ENCODE measurements at places on chromosomes 5 and 9. TPM values are rescaled to one million over a fixed set of nuclear protein-coding genes. Genes with fewer than 3 reads are reported as not detected.

DNA sequence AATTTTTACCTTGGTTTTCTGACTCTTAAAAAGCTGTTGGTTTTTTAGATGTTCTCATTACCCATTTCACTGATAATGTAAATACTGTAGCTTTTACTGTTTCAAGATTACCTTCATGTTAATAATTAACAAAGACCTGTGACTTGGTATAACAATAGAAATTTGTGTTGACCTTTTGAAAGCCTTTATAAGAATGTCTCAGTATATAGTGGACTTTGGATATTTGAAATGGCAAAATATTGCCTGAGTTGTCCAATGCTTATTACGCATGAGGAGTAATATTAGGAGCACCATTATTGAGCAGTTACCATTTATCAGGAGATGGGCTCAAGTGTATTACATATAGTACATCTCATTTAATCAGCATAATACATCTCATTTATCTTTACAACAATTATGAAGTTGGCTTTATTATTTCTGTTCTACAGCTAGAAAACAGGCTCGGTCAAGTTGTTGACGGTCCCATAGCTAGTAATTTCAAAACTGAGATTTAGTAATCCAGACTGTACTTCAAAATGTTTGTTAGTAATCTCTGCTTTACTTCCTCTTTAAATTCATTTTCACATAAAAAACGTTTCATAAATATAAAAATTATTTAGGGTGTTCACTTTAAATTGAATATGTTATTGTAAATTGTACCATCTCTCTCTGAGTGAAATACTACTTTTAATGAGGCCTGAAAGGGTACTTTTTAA is 50.7 kb upstream of the FKTN start:
- no peaks in the 10 kb centered on the region for H3K36me3 ChIP-seq
- no peaks in the 10 kb centered on the region for H3K4me1 ChIP-seq
- H3K4me3 ChIP-seq: no peak overlapping the region
- no peak overlapping the region for H3K27ac ChIP-seq
- DNase-seq: no peak
- H3K27me3 ChIP-seq: no peaks in the 10 kb centered on the region

- H3K4me3 ChIP-seq: no peak overlapping the region
- H3K27me3 ChIP-seq: no peaks in the 10 kb centered on the region
- DNase-seq: no peak
- no peaks in the 10 kb centered on the region for H3K4me1 ChIP-seq
- no peak overlapping the region for H3K27ac ChIP-seq
Observed at GRCh38 chr5:107592515-107592914, 78.2 kb downstream of the EFNA5 start.

DNA sequence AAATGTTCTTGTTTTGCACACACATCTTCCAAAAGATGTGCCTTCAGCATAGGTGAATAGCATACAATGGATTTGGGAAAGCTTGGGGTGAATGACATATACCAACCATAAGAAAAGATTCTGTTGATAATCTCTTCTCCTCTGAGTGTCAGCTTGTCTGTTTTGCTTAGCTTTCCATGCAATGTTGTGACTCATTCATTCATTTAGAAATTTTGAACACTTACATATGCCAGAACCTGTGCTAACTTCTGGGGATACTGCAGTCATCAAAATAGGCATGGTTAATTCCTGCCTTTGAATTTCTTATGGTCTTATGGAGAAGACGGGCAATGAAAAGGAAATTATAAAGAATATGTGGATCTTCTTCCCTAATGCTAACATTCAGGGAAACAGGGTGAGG is 14.1 kb downstream of the ADRB2 start:
- DNase-seq: no peak
- no peak overlapping the region for H3K4me3 ChIP-seq
- H3K27ac ChIP-seq: no peak overlapping the region
- H3K4me1 ChIP-seq: no peaks in the 10 kb centered on the region

GRCh38 chr5:169385636-169386035 is 84.7 kb upstream of the SLIT3 start:
- no peak overlapping the region for H3K4me3 ChIP-seq
- no peak overlapping the region for H3K27ac ChIP-seq
- no peaks in the 10 kb centered on the region for H3K27me3 ChIP-seq
- no peaks in the 10 kb centered on the region for H3K36me3 ChIP-seq
- H3K4me1 ChIP-seq: no peaks in the 10 kb centered on the region

GRCh38 chr5:153508700-153509099 is 18.2 kb downstream of the GRIA1 start:
- no peaks in the 10 kb centered on the region for H3K36me3 ChIP-seq
- no peak overlapping the region for H3K4me3 ChIP-seq
- H3K27ac ChIP-seq: no peak overlapping the region

- no peaks in the 10 kb centered on the region for H3K4me1 ChIP-seq
- H3K36me3 ChIP-seq: no peaks in the 10 kb centered on the region
Observed at GRCh38 chr5:54415147-54415546, 40.4 kb upstream of the HSPB3 start.

DNA sequence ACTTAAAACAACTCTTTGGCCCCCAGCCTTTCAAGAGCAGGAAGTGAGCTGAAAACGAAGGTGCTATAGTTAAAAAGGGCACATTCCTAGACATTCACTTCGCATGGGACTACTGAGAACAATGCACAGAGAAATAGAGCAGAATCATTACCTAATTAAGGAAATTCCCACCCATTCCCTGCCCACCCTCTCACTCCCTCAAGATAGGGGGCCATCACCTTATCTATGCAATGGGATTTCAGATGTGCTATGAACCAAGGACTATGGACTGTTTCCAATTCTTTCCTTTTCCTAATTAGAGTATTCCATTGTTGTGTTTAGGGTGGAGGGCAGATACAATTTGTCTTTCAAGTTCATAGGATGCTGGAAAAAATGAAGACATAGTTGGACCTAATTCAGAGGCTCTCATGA is 476.8 kb downstream of the CETN3 start:
- DNase-seq: no peak
- no peaks in the 10 kb centered on the region for H3K4me1 ChIP-seq
- no peaks in the 10 kb centered on the region for H3K36me3 ChIP-seq
- no peak overlapping the region for H3K4me3 ChIP-seq
- H3K27ac ChIP-seq: no peak overlapping the region
- H3K27me3 ChIP-seq: no peaks in the 10 kb centered on the region

DNA sequence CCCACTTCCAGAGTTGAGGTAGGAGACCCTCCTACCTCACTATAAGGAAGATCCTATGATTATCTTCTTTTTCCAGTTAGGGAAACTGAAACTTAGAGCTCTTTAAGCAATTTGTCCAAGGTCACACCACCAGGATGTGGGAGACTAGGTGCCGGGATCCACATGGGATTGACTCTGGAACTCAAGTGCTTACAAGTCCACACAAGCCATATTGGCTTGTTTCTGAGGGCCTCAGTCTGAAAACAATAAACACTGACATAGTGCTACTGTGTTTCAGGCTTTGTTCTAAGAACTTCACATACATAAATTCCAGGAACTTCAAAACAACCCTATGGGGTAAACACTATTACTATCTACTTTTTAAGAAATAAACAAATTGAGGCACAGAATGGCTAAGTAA is 481.3 kb downstream of the ZSWIM6 start:
- H3K27ac ChIP-seq: no peak overlapping the region
- peaks cover 16% of the 10 kb centered on the region for H3K4me1 ChIP-seq
- no peak for DNase-seq
- no peaks in the 10 kb centered on the region for H3K27me3 ChIP-seq
- H3K4me3 ChIP-seq: no peak overlapping the region
- no peaks in the 10 kb centered on the region for H3K36me3 ChIP-seq

- DNase-seq: peak; percentile 74
- no peaks in the 10 kb centered on the region for H3K27me3 ChIP-seq
- H3K27ac ChIP-seq: no peak overlapping the region
- no peak overlapping the region for H3K4me3 ChIP-seq
- peaks cover 81% of the 10 kb centered on the region for H3K4me1 ChIP-seq
Observed at GRCh38 chr5:78527054-78527859, 121.3 kb downstream of the LHFPL2 start.

DNA sequence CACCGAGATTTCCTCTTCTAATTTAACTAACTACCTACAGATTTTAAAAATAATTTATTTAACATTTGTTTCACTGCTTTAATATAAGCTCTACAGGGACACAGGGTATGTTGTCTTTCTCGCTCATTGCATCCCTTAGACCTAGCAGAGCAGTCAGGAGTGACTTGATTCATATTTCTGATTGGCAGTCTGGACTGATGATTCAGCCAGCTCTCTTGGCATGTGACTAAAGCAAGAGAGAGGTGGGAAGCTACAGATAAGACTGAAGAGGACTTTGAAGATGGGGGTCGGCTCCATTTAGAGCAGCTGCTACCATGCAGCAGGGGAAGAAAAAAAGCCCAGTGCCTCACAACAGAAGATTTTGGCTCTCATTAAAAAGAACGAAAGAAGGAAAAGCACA is 173.4 kb upstream of the STK32A start:
- H3K4me1 ChIP-seq: no peaks in the 10 kb centered on the region
- no peaks in the 10 kb centered on the region for H3K27me3 ChIP-seq
- no peak for DNase-seq
- no peak overlapping the region for H3K4me3 ChIP-seq
- no peak overlapping the region for H3K27ac ChIP-seq
- H3K36me3 ChIP-seq: no peaks in the 10 kb centered on the region

DNA sequence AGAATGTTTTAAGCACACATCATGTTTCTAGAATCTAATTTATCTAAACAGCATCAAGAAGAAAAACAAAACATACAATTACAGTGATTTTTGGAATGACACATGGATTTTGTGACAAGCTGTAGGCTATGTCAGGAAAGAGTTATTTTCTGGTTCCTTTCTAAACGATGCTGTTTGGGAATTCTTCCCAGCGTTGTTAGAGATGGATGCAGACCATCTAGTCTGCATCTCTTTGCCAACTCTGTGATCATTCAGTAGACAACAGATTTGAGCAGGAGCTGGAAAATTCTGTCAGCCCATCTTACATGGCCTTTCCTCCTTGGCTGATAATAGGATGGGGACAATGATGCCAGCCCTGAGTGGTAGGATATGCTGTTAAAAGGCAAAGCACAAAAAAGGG is 295.7 kb upstream of the TRPC7 start:
- no peak overlapping the region for H3K27ac ChIP-seq
- no peaks in the 10 kb centered on the region for H3K36me3 ChIP-seq
- H3K4me3 ChIP-seq: no peak overlapping the region
- H3K4me1 ChIP-seq: no peaks in the 10 kb centered on the region
- DNase-seq: no peak
- no peaks in the 10 kb centered on the region for H3K27me3 ChIP-seq

DNA sequence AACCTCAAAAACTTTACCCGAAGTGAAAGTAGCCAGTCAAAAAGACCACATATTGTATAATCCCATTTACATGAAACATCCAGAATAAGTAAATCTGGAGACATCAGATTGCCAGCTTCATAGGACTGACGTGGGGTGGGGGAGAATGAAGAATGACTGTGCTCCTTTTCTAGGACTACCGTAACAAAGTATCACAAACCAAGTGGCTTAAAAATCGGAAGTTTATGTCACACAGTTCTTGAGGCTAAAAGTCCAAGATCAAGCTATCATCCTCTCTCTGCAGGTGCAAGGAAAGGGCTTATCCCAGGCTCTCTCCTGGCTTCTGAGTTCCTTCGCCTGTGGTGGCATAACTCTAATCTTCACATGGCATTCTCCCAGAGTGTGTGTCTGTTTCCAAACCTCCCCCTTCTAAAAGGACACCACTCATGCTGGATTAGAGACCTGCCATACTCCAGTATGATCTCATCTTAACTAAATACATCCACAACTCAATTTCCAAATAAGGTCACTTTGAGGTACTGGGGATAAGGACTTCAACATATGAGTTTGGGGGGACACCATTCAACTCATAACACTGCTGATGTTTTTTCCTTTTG is 25.5 kb downstream of the ADAM19 start:
- peaks cover 31% of the 10 kb centered on the region for H3K4me1 ChIP-seq
- no peak overlapping the region for H3K27ac ChIP-seq
- no peak for DNase-seq
- no peak overlapping the region for H3K4me3 ChIP-seq
- no peaks in the 10 kb centered on the region for H3K36me3 ChIP-seq
- no peaks in the 10 kb centered on the region for H3K27me3 ChIP-seq

DND1 gene
- 0.27 TPM for total RNA-seq

NR5A1 gene
- total RNA-seq: 197 TPM

TAF11L5 gene
- total RNA-seq: not detected

SPOCK1 gene
- 90.2 TPM for total RNA-seq

CCL28 gene
- 0.89 TPM for total RNA-seq

ZNF474 gene
- total RNA-seq: 0.88 TPM

WNT8A gene
- total RNA-seq: not detected

ZNF189 gene
- total RNA-seq: 52.8 TPM

SPATA31A3 gene
- not detected for total RNA-seq

ECM2 gene
- total RNA-seq: 17.8 TPM
